ENCODE measurements at places on chromosomes 5 and 9.

DNA sequence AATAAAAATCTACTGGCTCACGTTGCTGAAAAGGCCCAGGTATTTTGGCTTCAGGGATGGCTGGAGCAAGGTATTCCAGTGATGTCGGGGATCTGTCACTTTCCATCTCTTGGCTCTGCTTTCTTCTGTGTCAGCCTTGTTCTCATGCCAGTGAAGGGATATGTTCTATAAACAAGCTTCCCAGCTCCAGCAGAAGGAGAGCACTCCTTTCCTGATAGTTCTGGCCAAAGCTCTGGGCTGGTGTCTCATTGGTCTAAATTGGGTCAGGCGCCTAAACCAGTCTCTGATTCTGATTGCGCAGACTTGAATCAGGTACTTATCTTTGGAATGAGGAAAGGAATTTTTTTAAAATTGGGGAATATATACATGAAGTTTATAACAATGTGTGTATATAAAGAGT, 5.1 kb downstream of the SNX30 start:
- DNase-seq, result no peak

DNA sequence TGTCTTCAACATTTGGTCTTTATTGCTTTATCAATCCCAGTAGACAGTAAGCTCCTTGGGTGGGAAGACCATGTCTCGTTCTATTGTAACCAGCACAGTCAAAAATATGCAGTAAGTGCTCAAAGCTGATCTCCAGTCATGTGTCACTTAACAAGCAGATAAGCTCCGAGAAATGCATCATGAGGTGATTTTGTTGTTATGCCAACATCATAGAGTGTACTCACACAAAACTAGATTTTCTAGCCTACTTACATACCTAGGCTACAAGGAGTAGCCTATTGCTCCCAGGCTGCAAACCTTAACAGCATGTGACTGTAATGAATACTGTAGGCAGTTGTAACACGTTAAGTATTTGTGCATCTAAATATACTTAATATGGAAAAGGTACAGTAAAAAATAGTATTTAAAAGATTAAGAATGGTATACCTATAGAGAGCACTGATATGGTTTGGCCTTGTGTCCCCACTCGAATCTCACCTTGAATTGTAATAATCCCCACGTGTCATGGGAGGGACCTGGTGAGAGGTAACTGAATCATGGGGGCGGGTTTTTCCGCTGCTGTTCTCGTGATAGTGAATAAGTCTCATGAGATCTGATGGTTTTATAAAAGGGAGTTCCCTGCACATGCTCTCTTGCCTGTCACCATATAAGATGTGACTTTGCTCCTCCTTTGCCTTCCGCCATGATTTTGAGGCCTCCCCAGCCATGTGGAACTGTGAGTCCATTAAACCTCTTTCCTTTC, 39.8 kb upstream of the PCSK5 start:
- DNase-seq, result no peak

DNA sequence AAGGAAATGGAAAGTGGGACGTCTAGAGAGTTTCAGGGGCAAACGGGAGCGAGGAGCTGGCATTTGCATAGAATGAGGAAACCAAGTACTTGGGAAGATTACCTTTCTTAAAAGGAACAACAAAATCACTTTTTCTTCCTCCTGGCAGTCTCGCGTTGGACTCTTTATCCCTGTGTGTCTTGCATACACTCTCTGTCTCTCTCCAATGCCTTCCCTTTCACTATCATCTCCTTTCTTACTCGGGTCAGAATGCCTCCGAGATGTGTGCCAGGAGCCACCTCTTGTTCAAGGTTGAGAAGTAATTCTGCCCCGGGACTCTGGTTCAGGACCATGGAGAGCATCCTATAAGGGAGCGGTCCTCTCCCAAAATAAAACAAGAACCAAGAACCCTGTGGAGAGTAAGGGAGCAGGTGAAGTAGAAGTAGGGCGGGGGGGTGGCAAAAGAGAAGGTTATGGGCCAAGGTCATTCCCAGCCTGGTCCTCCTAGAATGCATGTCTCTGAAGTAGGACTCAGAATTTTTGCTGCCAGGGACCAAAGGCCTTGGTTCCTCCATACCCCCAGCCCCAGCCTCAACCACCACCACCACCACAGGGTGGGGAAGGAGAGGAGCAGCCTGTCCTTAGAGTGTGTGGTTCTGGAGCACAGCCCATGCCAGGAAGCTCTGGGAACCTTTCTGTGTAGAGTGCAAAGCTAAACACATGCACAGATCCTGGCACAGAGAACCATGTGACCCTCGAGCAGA, 72.1 kb upstream of the ARAP3 start:
- no peak for DNase-seq

DNA sequence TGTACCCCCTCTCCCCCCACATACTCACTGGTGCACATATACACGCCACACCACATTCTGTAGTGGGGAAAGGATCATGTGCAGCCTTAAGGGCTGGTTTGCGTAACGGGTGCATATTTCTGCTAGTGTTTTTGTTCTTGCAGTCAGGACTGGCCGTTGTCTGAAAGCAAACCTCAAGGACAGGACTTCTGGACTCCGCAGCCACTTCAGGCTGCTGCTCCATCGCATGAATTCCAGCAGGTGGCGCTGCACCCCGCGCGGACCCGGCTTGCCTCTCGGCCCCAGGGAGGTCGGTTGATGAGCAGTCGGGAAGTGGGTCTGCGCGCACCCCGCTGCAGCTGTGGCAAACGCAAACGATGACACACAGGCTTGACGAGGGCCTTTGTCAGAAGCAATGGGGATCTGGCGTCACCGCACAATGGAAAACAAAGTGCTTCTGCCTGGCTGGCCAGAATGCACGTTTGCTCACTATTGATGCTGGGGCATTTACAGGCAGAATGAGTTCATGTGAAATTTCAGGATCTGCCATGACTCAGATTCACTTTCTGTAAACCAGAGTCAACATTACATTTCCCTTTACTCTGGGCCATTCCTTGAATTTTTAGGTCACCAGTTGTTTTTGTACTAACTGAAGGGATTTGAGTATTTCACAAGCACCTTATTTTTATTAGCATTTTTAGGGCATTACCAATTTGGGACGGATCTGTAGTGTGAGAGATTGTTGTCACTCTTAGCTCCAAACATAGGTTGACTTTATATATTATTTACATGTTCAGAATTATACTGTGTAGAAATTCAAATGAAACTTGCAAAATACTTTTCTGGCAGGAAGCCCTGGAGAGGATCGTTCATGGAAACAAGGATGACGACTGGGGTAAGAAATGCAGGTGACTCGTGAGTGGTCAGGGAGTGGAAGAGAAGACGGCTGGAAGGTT, 36.4 kb upstream of the GLRX start:
- DNase-seq, result peak; percentile 93

DNA sequence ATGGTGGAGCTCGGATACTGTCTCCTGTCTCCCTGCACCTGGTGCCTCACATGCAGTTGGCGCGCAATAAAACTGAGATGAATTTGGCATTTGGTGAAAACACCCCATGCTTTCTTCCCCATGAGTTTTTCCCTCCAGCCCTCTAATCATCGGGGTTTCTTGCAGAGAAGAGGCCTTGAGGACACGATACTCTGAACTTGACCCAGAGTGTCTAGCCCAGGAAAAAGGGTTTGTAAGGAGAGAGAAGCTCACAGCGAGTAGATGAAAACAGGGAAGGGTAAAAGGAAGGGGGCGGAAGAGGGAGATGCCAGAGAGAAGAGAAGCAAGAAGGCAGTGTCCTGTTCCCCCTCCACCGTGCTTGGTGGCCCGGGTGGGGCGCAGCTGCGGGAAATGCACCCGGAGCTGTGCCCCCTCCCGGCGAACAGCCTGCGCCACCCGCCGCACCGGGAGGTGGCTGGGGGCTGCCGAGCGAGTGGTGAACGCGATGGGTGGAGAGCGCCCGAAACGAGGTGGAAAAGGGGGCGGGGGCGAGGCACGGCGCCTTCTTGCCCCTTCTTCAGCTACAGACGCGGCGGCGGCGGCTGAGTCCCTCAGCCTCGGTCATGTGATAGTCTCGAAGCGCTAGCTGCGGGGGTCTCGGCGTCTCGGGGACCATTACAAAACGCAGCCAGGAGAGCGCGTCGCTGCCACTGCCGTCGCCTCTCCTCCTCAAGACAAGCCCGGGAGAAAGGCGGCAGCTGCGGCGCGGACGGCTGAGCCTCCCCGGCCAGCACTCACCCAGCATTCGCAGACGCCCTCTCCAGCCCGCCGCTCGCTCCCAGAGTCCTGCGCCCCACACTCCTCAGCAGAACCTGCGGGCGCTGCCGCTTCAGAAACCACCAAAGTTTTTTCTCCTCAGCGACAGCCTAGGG, 1.1 kb upstream of the FOXB2 start:
- no peak for DNase-seq

Measured in BE2C (cell line).